Suprapubic skin (tissue), 4 donors: ENCODE measurements at places on chromosomes 12 and 14. TPM values are rescaled to one million over a fixed set of nuclear protein-coding genes. Genes with fewer than 3 reads are reported as not detected.

DNA sequence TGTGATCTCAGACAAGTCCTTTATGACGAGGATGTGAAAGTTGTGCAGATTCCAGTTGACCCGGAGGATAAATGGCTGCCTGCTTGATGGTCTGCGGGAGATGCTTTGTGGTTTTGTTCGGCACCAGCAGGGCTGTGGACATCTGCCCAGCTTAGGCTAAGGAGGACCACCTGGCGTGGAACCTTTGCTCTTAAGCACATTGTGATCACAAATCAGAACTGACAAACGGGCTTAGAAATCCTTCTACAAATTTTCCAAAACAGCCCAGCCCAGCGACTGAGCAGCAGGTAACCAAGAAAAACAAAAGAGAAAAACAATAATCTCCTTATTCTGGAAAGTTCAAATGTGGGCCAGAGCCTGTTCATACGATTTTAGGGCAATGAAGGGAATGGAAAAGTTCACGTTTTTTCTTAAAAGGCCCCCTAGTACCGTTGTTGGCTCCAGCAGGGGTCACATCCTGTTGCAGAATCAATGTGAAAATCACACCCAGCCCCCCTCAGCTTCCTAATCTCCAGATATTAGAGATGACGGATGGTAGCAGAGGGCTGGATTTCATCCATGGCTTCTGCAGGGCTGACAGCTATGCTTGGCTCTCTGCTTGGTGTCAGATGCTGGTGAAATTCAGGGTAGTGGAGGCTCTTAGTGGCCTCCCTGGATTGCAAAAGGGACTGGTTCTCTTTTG is 81.1 kb upstream of the RFLNA start:
- H3K27me3 ChIP-seq, result no peaks in the 10 kb centered on the region
- no peaks in the 10 kb centered on the region for H3K36me3 ChIP-seq
- H3K4me1 ChIP-seq, result peaks cover 9% of the 10 kb centered on the region
- H3K4me3 ChIP-seq, result no peak overlapping the region

Gene PAH
- total RNA-seq, result not detected

- H3K4me3 ChIP-seq, result no peak overlapping the region
- peaks cover under 1% of the 10 kb centered on the region for H3K36me3 ChIP-seq
- H3K4me1 ChIP-seq, result peaks cover 4% of the 10 kb centered on the region
- H3K27me3 ChIP-seq, result no peaks in the 10 kb centered on the region
- DNase-seq, result no peak
Measured at GRCh38 chr14:54420478-54421142, 20.6 kb downstream of the CNIH1 start.

Gene OR10G2
- total RNA-seq, result not detected
